NCI-H1417 (cell line): ENCODE measurements at places on chromosomes 6 and 20.

DNA sequence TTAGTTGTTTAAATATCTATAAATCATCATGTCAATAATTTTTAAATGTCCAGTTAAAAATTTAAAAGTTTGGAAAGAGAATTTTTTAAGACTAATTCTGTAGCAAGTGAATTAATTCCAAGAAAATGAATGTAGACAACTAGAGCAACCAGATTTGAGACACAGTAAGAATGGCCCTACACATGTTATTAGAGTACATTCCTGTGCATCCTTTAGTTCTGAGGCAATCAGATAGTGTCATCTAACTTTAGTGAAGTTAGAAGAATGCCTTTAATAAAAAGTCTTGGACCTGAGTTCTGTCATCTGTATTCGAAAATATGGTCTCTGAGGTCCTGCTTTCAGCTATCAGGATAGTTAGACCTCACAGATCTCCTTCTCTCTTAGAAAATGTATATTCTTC is 63.7 kb downstream of the HIVEP2 start:
- no peak for DNase-seq

DNA sequence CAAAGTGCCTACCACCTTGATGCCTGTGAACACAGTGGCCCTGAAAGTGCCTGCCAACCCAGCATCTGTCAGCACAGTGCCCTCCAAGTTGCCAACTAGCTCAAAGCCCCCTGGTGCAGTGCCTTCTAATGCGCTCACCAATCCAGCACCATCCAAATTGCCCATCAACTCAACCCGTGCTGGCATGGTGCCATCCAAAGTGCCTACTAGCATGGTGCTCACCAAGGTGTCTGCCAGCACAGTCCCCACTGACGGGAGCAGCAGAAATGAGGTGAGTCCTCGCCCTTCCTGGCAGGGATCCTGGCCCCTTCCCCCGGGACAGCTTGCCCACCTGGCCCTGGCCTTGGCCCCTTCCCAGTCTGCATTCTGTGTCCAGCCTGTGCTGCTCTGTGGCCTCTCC is 17.9 kb downstream of the MAVS start:
- DNase-seq: no peak

DNA sequence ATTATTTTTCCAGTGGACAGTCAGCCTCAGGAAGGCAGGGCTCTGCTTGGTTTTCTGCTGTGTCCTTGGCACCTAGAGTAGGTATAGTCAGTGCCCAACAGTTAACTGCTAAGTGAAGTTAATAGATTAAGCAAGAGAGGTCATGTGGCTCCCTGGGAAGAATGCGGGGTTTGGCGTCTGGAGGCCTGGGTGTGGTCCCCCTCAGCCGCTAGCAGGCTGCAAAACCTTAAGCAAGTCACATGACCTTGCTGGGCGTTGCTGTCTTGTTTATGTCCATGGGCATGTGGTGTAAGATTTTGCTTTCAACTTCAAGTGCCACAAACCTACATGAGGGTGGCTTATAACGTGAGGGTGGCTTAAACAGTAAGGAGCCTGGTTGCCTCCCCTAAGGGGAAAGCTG is 75.5 kb upstream of the SCP2D1 start:
- DNase-seq: no peak

GRCh38 chr6:170212956-170213636 is 77.8 kb downstream of the DLL1 start:
- DNase-seq: no peak

DNA sequence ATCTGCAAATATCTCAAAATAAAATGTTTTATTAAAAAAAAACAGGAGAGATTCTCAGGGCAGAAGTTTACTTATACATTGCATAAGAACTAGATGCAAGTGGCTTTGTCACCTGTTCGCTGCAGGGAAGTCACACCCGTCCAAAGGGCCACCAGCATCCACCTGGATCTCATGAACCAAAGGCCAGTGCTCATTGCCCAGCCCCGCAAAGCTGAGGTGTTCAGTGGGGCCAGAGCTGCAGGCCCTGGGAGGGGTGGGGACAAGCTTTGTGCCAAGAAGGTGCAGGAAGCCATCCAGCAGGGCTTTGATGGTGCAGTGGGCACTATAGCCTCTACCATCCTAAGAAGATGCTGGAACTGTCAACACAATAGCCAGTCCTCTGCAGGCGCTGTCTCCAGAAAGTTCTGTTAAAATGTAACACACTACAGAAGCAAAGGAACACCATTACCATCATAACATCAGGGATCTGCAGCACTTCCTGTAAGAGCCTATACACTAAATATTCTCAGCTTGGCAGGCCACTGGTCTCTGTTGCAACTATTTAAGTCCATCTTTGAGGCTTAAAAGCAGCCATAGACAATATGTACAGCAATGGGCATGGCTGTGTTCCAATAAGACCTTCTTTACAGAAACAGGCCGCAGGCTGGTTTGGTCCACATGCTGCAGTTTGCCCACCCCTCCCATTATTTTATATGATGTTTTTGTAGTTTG is 15.7 kb upstream of the CD93 start:
- DNase-seq: no peak

- no peak for DNase-seq
These were observed 23.2 kb upstream of the TXNDC5 start for GRCh38 chr6:7933794-7934193.

DNA sequence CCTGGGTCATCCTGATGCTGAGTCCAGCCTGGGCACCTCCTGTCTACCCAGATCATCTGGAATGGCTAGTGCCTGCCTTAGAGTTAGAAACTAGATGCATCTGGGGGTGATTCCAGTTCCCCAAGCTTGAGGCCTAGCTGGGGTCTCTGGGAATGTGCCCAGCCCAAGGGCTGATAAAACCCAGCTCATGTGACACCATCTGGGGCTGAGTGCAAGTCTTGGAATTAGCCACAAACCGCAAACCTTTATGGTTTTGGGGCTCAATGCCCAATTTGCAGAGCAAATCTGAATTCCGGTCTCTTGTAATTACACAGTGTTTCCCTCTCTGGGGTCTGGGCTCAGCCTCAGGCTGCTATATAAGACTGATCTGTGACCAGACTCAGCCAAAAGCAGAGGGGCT is at the start of gene BPIFB4:
Gene BPIFB4, plus strand, starts transcription at position 385 of the 400 bp plus-strand sequence. CDS start 1,884 bp downstream, outside the sequence.
- DNase-seq: no peak

- DNase-seq: no peak
These were observed 48.9 kb downstream of the MYB start for GRCh38 chr6:135229996-135230395.

GRCh38 chr6:42103216-42103615 is 39.2 kb downstream of the C6orf132 start:
- no peak for DNase-seq
